ENCODE measurements at places on chromosomes 3 and 15. TPM values are rescaled to one million over a fixed set of nuclear protein-coding genes. Genes with fewer than 3 reads are reported as not detected.
A peak's percentile ranks its signal among the peaks of the same experiment; 100 is the strongest.

Gene WNT5A
- total RNA-seq: 52.3 TPM

Gene SLC28A1
- total RNA-seq: not detected

Gene ZIC1
- not detected for total RNA-seq

Gene GOLGA8G
- not detected for total RNA-seq

Gene TMEM158
- 1.2 TPM for total RNA-seq

Gene PLAAT1
- total RNA-seq: not detected

Gene MEIS2
- 76.9 TPM for total RNA-seq

DNA sequence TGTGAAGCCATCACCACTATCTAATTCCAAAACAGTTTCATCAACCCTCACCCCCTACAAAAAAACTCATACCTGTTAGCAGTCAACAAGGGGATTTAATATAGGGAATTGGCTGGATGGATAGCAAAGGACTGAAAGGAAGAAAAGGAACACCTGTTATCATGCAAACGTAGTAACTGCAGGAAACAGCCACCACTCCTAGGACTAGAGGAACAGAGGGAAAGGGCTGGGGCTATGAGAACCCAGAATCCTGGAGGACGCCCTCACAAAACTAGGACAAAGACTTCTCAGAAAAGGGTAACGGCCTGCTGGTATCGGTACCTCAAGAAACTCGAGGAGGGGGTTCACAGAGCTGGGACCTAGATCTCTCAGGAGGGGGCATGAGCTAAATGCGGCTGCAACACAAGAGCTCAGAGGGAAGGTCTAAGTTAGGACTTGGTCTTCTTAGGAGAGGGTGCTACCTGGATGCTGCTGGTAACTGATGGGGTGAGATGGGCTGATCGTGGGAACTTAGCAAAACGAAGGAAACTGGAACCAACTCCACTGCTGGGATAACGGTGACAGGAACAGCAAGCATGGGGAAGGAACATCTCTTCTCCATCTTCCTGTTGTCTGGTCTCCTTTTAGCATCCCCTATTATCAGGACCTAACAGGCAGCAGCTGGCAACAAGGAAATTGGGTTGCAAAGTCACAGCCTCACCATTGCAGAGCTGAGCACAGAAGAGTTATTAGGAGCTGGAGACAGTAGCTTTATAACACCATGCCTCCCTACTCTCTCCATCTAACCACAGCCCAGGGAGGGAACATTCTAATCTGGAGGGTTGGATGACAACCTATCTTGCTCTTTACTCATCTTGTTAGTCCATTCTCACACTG is 147.7 kb downstream of the UACA start:
- no peak overlapping the region for H3K4me3 ChIP-seq
- DNase-seq: peak; percentile 85
- no peaks in the 10 kb centered on the region for H3K4me1 ChIP-seq
- no peaks in the 10 kb centered on the region for H3K36me3 ChIP-seq
- H3K27me3 ChIP-seq: no peaks in the 10 kb centered on the region
- H3K27ac ChIP-seq: no peak overlapping the region

DNA sequence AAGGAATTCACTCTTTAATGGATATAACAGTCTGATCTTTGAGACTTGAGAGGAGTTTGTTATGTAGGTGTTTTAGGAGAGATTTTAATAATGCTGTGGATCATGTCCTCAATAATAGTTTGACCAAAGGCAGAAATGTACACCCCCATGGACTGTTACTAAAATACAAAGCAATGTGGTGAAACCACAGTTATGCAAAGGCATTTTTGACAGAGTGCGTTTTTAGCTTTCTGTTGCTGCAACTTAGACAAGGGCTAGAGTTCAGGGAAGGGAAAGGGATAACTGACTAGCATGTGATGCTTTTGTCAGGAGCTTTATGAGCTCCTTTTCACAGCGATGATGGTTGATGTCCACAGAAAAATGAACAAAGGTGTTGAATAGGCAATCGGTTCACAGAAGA is 3.6 kb upstream of the STARD5 start:
- DNase-seq: no peak
- no peaks in the 10 kb centered on the region for H3K36me3 ChIP-seq
- H3K27me3 ChIP-seq: no peaks in the 10 kb centered on the region

DNA sequence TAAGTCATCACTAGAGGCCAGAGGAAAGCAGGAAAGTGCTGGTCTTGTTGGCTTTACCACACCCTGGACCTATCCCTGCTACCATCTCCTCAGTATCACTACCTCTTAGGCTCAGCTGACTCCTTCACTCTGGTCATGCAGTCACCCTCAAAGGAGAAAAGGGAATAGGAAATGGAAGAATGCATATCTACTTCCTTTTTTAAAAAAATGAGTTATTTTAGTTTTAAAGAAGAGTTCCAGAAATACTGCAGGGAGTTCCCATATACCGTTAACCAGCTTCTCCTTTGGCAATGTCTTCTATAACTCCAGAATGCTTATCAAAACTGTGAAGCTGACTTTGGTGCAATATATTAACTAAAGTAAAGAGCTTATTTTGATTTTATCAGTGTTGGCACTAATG is 688.6 kb downstream of the DIPK2A start:
- no peak for DNase-seq
- H3K27ac ChIP-seq: no peak overlapping the region

DNA sequence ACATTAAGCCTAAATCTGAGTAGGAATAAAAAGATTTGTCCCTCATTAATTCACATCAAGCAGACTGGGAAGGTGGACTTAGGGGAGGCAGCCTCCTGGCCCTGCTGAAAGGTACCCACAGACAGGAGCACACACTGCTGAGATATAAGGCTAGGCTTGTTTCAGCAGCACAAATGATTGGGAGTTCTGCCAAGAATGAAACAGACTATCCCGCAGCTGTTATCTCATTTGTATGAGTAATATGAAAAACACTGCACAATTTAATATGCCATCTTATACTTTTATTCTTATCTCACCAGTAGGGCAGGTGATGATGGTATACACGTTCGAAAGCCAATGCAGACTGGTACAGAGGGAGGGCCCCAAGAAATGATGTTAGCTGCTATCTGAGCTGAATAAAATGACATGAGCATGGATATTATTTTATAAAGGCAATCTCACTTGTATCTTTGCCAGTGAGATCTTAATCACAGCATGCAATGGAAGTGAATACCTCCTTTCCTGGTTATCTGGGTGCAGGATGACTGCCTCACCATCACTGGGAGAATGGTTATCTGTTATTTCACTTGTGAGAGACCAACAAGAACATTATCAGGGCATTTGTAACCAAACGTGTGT is 258.7 kb upstream of the PPP2R3A start:
- no peak overlapping the region for H3K4me3 ChIP-seq
- H3K27me3 ChIP-seq: no peaks in the 10 kb centered on the region
- H3K36me3 ChIP-seq: no peaks in the 10 kb centered on the region
- no peak for DNase-seq
- H3K4me1 ChIP-seq: no peaks in the 10 kb centered on the region
- H3K27ac ChIP-seq: no peak overlapping the region

DNA sequence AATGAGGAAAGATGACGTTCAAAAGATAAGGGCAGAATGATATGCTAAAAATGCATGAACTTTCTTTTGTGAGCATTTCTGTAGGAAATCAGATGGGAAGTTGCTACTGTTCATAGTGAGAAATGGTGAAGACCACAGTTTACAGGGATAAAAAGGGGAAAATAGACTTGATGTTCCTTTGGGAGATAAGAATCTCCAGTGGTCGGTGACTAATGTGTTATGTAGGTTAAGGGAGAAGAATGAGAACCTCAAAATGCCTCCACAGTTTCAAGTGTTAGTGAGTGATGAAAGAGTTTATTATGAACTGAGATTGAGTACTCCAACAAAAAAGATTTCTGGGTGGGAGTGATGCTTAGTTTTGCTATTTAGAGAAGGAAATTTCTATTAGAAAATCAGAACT is 247.2 kb downstream of the LSAMP start:
- no peaks in the 10 kb centered on the region for H3K4me1 ChIP-seq
- no peaks in the 10 kb centered on the region for H3K36me3 ChIP-seq
- H3K27ac ChIP-seq: no peak overlapping the region
- no peak for DNase-seq
- no peak overlapping the region for H3K4me3 ChIP-seq
- no peaks in the 10 kb centered on the region for H3K27me3 ChIP-seq

DNA sequence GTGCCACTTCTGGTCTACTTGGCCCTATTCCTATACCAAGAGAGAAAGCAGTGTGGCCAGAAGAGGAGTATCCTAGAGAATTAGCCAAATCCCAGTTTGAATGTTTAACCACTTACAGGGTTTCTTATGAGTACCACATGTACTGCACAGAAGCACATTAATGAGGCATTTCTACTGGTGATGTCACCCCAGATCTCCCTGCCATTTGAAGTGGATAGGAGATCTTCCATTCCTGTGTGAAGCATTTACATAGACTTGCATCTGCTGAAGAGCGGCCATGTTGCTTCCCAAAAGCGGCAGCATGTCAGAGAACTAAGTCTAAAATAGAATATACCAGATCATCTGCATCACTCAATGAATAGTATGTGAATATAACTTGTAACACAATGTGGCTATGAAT is 108.4 kb upstream of the TUSC7 start:
- DNase-seq: no peak
- no peak overlapping the region for H3K27ac ChIP-seq
- no peaks in the 10 kb centered on the region for H3K4me1 ChIP-seq

DNA sequence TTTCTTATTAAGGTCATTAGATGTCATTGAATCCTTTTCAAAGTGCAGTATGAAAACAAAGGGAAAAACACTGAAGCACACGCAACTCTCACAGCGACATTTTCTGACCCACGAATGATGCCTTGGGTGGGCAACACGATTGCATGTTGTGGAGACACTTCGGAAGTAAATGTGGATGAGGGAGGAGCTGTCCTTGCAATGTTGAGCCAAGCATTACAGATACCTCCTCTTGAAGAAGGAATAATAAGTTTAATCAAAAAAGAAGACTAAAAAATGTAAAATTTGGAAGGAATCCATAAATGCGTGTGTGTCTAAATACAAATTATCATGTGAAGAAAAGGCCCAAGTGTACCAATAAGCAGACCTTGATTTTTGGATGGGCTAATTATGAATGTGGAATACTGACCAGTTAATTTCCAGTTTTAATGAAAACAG is 16.9 kb downstream of the THBS1 start:
- H3K27me3 ChIP-seq: no peaks in the 10 kb centered on the region
- no peak overlapping the region for H3K27ac ChIP-seq
- peaks cover 10% of the 10 kb centered on the region for H3K4me1 ChIP-seq
- H3K4me3 ChIP-seq: no peak overlapping the region

DNA sequence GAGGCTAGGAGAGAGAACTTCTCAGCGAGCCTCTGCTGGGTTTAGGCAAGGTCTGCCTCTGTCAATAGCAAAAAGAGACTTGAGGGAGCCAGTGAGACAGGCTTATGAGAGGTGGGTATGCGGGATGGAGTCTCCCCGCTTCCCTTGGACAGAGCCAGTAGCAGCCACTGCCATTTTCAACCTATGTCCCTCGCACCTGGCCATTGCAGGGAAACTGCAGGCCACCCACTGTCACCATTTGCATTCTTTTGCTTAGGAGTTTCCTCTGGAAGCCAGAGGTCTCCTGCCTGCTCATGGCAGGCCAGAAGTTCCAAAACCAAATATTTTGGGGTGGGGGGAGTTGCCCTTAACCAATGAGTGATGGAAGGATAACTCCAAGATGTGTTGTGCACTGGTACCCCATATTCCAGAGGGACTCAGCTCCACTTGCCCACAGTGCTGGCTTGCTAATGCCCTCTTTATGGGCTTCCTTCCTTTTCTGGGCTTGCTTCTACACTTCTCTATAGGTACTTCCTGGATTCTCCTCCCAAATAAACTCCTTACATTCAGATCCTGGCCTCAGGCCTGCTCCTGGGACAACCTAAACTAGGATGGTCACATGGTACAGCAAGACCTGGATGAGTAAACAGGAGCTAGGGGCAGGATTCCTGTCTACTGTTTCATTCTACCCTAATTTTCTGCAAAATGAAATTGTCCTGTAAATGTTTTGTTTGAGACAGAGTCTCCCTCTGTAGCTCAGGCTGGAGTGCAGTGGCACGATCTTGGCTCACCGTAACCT is 108.9 kb upstream of the PROK2 start:
- DNase-seq: no peak
- no peaks in the 10 kb centered on the region for H3K27me3 ChIP-seq
- H3K4me3 ChIP-seq: no peak overlapping the region
- H3K27ac ChIP-seq: no peak overlapping the region
- H3K36me3 ChIP-seq: no peaks in the 10 kb centered on the region
- H3K4me1 ChIP-seq: no peaks in the 10 kb centered on the region

DNA sequence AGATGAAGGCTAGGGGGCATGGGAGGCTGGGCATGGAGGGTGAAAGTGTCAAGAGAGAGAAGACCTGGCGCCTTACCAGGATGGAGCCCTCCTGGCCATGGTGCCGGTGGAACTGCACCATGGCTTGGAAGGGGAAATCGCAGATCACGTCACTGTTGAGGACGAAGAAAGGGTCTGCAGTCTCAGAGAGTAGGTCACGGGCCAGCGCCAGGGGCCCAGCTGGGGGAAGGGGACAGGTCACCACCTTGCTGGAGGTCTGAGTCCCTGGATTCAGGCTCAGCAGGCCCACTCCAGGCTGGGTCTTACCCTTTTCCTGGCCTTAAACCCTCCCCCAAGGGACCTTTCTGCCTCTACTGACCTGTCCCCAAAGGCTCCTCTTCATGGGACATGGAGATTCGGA is 855 bp downstream of the GMPPB start:
- H3K27me3 ChIP-seq: no peaks in the 10 kb centered on the region
- H3K36me3 ChIP-seq: no peaks in the 10 kb centered on the region
- DNase-seq: no peak

DNA sequence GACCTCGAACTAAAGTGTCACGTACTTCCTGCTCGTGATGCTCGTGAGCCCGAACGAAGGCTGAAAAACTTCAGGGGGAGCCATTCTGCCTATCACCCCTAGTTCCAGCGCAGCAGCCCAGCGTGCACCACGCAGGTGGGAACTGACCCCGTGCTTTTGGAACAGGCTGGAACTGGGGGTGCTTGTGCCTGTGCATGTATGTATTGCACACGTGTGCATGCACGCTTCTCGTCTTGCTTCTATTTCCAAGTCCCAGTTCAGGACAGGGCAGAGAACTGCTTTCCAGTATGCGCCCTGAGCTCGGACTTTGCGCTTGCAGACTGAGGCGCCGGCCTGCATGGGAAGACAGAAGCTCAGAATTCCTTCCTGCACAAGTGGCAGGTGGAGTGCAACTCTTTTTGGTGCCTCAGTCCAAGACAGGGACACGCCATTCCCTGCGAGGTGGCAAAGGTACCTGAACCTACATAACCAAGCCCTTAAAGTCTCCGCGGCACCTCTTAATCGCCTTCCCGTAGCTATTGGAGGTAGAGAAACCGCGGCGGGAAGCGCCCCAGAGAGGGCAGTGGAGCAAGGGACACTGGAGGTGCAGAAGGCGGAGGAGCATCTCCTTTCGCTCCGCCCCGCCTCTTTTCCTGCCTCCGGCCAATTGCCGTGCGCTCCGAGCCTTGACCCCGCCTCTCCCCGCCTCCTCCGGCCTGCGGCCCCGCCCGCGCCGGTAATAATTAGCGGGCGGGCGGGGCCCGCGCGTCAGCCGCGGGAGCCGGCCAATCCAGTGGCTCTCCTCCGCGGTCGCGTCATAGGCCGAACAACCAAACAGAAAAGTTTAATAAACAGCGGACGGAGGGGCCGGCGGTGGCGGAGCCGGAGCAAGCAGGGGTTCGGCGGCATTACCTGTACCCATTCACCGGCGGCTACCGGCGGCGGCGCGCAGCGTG is at the start of gene ZFAND6:
Gene ZFAND6, plus strand, starts transcription at position 826 of the 935 bp plus-strand sequence. CDS start 60,669 bp downstream, outside the sequence.
- H3K4me3 ChIP-seq: peak within 1 kb of the TSS; percentile 81
- peaks cover 22% of the 10 kb centered on the region for H3K4me1 ChIP-seq
- H3K36me3 ChIP-seq: no peaks in the 10 kb centered on the region
- peak; percentile 97 for DNase-seq
- H3K27ac ChIP-seq: peak within 1 kb of the TSS; percentile 97
- no peaks in the 10 kb centered on the region for H3K27me3 ChIP-seq

GRCh38 chr3:156216852-156217251 is 96.5 kb downstream of the KCNAB1 start:
- no peak for DNase-seq
- H3K27ac ChIP-seq: no peak overlapping the region
- H3K36me3 ChIP-seq: no peaks in the 10 kb centered on the region
- H3K27me3 ChIP-seq: no peaks in the 10 kb centered on the region

Data from vagina (tissue), 2 donors.